ENCODE measurements at places on chromosomes 13 and 19. TPM values are rescaled to one million over a fixed set of nuclear protein-coding genes. Genes with fewer than 3 reads are reported as not detected.

Gene FUT1
- total RNA-seq = 0.48 TPM

Gene FGF22
- total RNA-seq = 0.33 TPM

Gene BEST2
- total RNA-seq = not detected

Gene SPRED3
- 0.66 TPM for total RNA-seq

Gene CGB8
- not detected for total RNA-seq

Measured in breast epithelium (tissue), 4 donors.